GM06990 (cell line): ENCODE measurements at places on chromosomes 4 and X.

- no peak for DNase-seq
Observed at GRCh38 chrX:41522081-41522480, 74.9 kb downstream of the NYX start.

GRCh38 chr4:120691106-120691505 lies 231.4 kb downstream of the PRDM5 start:
- DNase-seq, result no peak

GRCh38 chrX:130896026-130896425 lies 7.0 kb downstream of the ENOX2 start:
- no peak for DNase-seq

DNA sequence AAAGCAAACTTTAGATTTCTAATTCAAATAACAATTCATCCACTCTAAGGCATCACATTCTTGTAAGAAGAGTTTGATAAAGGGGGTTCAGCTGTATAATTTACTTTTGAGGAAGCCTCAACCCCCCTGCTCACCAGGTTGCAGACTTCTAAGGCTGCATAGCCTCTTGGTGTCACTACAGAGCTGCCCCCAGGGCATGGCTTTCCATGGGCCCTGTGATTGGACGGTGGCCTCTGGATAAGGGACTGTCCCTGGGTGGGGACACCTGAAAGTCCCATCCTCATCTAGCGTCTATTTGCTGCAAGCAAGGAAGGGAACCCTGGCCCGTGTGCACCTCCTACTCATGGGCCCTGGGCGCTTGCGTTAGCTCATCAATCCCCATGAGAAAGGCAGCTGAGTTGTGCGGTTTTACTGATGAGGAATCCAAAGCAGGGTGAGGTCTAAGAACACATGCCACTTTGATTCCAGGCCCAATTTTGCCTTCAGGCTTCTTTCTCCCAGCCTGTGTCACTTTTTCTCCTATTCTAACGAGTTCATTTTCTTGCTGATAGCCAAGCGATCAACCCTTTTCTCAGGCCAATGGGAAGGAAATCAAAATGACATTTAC lies 51.8 kb downstream of the SCML1 start:
- no peak for DNase-seq

DNA sequence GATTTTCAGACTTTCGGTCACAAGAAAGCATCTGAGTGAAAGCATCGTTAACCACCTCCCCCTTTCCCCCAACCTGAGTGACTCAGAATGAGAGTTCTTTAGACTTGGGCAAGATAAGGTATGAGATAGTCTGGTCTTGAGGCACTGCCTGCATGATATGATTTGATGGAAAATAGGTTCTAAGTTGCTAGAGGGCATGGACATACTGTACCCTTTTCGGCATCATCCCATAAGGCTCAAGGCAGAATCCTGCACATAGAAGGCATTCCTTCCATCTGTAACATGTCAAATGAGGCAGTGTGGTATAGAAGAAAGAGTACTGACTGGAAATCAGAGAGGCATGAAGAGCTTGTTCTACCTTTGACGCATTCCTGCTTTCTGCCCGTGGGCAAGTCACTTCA lies 16.8 kb upstream of the AMOT start:
- peak; percentile 36 for DNase-seq

DNA sequence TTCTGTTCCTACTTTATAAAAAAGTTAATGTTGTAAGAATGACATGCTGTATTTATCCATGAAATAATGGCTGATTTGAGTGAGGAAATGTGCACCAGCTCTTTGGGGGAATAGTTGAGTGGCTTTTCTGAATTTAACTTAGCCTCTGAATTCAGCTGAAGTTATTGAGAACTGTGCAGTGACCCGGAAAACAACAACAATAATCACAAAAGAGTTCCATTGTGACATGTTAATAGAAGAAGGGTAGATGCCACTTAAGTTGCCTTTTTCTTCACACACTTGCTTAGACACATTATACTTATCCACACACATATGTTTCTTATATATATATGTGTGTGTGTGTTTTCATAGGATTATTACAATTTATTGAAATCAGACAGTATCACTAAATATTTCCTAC lies 301.2 kb downstream of the BMPR1B start:
- no peak for DNase-seq

DNA sequence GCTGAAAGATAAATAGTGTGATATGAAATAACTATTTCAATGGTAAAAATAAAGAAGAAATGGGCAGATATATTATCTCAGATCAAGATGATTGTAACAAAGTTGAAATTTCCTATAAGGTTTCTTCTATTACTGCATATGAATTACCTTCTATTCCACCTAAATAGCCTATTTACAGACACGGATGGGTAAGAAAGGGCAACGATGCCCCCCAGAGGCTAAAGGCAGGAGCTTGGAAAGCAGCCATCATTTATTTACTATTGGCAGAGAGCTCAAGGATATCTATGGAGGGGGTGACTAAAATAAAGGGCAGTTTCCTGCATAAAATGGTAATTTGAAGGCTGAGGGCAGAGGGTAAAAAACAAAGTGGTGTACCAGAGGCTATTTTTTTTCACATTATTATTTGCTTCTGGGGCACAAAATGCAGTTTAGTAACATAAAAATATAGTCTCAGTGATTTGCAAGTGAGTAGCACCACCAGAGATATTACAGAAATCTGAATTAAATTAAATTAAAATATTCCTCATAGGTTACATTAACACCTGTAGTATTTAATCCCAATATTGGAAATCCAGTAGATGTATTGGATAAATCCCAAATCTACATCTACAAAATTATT lies 123.1 kb downstream of the BTC start:
- no peak for DNase-seq

DNA sequence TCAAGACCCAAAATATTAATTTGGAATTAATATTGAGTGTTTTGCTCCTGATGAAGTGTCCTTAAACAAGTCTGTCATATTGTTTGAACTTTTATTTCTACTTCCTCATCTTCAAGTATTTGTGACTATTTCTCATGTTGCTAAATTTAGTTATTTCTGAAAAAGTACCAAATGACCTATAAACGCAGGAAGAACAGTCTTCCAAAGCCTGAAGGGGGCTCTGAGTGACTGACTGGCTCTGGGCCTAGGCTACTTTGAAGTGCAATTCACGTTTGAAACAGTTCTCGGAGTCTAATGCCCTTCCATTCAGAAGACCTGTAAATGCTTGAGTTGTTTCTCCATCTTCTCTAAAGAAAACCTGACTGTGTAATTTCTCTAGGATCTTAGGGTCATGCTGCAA lies 26.5 kb downstream of the GALNT7 start:
- DNase-seq, result peak; percentile 15

DNA sequence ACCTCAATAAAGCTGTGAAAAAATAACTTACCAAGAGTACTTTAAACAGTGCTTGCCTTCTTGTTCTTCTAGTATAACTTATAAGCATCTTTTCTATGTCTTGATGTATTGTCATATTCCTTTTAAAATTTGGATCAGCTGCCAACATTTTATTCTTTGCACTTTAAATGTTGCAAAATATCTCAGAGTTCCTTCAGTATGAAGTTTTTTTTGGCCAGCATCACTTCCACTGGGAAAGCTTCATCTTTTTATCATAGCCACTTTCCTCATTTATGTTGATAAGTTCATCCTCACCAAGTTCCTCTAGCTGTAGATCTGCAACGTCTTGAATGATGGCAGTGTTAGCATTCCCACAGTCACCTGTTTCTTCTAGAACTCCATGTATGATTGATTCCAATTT lies 24.2 kb downstream of the CXorf58 start:
- no peak for DNase-seq

GRCh38 chr4:138522366-138522765 lies 280.2 kb upstream of the SLC7A11 start:
- DNase-seq, result no peak

GRCh38 chr4:168607215-168607614 lies 110.4 kb downstream of the PALLD start:
- no peak for DNase-seq

DNA sequence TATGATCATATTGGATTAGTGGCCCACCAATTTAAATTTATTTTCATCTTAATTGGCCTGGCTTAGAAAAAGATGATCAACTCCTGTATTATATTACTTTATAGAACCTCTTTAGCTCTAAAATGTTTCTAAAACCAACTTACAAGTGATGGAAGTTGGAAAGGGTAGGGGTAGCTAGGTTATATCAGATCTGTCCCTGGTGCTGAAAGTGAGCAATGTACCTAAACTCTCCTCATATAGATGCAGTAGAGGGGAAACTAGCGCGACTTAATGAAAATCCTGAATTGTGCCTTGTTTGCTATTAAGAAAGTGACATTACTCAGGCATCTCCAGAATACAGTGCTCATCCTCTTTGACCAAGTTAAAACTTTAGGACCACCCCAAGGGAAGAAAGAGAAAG lies 7.5 kb upstream of the PTCHD1 start:
- DNase-seq, result no peak

GRCh38 chr4:3781997-3782930 lies 16.1 kb downstream of the ADRA2C start:
- DNase-seq, result no peak

DNA sequence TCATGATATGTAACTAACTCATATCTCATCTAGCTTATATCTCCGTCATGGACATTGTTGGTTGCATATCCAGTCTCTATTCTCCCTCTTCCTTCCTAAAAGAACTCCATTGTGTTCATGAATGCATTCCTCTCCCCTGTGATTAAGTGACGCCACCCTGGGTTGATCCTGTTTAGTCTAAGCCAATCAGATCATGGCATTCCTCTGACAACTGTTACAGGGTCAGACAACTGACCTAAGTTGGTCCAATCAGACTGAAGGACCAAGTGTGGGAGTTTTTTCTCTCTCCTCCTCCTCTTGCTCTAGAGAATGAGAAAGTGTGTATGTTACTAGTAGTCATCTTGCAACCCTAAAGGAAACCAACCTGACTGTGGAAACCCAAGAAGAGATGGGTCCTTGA lies 3.6 kb downstream of the APOO start:
- DNase-seq, result no peak

DNA sequence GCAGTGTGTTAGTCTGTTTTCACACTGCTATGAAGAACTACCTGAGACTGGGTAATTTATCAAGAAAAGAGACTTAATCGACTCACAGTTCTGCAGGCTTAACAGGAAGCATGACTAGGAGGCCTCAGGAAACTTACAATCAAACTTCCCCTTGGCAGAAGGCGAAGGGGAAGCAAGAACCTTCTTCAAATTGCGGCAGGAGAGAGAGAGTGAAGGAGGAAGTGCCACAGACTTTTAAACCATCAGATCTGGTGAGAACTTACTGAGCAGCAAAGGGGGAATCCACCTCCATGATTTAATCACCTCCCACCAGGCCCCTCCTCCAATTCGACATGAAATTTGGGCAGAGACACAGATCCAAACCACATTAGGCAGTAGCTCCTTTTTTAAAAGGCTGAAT lies 59.2 kb upstream of the LEF1 start:
- no peak for DNase-seq

- DNase-seq, result no peak
Observed at GRCh38 chrX:71216485-71216884, 6.5 kb upstream of the GJB1 start.

DNA sequence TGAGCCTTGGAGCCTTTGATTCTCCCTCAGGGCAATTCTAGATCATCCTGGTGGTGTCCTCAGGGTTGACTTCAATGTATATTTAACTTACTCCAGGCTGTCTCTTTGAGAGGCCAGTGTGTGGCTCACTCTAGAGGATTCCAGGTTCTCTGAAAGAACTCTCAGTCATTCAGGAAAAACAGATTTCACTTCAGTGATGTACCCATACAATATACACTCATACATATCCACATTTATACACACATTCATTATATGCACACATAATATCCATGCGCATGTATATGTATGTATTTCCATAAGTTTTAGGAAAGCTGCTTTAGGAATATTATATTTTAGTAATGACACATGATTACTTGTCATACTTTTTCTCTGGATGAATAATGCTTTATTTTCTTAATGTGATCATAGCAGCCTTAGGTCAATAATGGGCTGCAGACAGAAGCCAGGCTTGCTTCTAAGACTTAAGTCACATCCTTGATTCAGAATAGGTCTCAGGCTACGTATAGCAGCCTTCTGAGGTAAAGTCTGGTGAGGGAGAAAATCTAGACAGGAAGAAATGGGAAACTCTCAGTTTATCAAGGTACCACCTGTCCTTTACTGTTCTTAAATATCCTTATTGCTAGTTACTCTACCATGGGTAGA lies 397.0 kb downstream of the GPAT3 start:
- no peak for DNase-seq

DNA sequence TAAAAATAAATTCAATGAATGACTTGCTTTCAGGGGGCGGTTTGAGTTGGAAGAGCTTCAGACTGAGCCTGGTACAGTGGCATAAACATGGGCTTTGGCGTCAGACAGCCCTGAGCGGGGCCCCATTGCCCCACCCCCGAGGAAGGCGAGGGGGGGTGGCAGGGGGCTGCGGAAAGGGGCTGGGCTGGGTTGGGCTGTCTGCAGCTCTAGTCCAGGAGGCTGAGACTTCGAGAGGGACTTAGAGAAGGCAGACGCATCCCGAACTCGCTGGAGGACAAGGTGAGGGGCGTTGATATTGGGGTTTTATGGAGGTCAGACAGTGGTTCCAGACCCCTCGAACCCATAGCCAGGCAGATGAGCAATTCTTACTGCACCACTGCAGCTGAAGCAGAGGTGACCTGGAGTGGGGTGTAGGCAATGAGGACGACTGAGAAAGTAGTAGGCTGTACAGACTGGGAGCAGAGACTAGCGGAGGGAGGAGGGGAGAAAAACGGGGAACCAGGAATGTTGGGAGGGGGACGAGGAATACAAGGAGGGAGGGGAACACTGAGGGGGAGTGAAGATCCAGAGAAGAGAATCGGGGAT lies at the start of gene MAGED2:
Gene MAGED2 (plus strand): TSS at position 222 of the 585 bp plus-strand sequence. CDS start 1,587 bp downstream, outside the sequence.
- no peak for DNase-seq

DNA sequence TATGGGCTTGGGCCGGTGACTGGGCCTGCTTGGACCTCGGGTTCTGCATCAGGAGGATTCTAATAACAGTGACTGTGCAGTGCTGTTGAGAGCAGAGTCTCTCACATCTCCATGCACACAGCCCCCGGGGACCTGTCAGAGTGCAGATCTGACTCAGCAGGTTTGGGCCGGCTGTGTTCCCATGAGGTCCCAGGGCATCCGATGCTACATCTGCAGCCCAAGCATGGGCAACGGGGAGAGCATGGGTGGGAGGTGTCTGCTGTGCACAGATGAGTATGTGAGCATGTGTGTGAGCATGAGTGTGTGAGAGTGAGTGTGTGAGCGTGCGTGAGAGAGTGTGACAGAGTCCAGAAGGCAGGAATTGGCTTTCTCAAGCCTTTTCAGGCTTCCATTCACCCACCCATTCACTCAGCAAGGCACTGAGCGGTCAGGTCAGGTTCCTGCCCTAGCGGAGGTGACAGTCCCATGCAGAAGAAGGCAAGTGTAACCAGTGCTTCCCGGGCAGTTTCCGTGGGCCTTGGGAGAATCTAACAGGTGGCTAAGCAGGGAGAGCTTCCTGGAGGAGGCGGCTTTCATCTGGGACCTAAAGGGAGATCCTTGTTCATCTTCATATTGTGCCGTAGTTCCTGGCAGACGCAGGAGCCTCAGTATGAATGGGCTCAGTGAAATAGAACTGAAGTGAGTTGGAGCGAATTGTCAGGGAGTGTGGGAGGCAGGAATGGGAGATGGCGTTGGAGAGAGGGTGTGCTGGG lies 62.6 kb downstream of the SORCS2 start:
- peak; percentile 47 for DNase-seq

DNA sequence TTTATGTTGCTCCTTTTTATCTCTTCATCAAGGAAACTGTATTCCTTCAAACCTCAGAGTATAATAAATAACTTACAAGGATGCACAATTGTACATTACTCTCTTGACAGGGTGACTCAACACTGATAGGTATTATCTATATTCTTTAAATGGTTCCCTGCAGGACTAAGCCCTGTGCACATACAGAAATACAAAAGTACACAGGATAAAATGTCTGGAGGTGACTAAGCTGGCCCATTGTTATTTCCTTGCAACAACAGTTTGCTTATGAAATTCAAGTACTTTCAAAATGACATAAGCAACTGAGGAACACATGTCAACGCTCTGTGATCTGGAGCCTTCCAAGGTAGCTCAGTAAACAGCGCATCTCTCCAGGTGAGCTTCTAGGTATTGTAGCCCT lies 83.8 kb upstream of the RPL34 start:
- DNase-seq, result no peak
